ENCODE measurements at places on chromosomes 7 and 10.

DNA sequence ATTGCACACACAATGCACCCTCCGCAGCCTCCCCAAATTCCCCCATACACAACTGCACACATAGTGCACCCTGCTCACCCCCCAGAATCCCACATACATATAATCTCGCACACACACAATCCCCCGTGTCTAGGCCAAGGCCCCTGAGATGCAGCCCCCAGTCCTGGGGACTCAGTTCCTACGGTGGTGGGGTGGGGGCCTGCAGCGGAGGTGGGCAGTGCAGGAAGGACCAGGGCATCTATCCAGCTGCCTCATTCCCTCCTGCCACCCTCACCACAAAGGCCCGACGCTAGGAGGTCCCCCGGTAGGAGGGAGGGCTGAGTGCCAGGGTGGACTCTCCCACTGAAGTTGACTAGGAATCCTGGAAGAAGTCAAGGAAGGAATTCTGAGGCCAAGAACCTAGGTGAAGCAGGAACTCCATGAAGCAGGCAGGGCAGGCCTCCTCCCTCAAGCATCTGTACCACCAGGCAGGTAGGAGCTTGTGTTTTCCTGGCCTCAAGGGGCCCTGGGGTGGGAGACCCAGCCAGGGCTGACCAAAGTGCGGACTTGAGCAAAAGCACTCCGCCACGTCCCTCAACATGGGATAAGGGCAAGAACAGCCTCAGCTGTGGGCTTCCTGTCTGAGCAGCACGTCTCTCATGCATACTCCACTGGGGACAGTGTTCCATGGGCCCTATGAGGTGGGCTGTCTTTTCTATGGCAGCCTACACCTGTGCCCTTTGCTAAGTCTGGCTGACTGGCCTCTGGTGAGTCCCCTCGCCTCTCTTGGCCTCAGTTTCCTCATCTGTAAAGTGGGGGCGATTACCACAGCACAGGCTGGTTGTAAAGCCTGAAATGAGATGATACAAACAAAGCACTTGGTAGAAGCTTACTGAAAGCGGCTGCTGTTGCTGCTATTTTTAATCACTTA lies 145.7 kb downstream of the MAPK8 start:
- no peak for DNase-seq

DNA sequence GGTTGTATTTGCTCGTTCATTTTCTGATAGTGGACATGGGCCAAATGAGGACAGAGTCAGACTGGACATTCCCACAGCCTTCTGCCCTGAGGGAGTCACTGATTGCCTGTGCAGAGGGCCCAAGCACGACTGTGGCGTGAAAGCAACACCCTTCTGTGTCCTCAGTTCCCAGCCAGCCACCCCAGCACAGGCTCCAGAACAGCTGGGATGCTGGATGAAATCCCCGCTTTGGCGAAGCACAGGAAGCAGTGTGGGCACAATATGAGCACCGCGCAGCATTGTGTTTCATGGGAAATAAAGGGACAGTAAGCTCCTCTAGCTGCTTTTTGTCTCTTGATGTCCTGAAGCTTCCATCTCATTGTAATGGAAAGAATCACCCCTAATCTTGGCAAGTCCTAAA lies 20.5 kb downstream of the TRIL start:
- no peak for DNase-seq

DNA sequence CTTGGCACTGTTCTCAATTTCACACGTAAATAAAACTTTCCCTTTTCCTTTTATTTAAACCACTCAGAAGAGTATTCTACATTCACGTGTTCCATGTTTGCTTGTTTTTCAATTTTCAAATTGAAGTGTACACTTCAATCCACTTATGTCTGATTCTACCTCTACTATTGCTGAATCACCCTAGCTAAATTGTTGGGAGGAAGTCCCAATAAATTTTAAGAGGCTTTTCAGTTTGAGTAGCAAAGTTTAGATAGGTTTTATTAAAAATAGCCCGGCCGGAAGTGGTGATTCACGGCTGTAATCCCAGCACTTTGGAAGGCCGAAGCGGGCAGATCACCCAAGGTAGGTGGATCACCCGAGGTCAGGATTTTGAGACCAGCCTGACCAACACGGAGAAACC lies 1414.7 kb upstream of the CELF2 start:
- DNase-seq: no peak

DNA sequence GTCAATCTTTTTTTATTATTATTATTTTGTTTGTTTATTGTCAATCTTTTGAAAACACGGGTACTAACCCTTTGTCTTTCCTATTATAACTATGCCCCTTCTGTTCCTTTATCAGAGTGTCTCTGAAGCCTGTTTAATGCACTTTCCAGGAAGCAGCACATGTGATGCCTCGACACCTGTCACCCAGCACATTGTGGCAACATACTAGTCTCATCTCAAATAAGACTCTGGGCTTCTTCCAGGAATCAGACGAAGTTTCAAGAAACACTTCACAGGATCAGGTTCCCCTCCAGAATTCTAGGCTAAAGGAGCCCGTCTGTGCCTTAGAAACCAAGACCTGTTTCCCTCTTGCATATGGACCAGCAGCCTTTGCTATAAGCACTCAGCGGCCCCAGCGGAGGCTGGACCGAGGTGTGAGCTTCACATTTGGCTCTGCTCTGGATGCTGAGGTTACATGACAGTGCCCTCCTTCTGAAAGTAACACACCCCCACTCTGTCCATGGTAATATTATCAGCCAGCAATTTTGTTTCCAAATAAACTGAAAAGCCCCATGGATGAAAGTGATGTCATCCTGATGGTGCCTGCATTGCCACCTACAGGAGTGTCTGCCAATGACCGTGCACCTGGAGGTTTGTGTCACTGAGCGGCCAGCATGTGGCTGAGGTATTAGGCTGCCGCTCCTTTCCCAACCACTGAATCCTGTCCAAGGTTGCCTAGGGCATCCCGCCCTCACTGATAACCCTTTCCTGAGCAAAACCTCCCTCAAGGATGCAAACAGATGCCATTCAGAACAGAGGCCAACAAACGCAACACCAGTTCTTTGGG lies 38.1 kb downstream of the MKI67 start:
- peak; percentile 8 for DNase-seq

DNA sequence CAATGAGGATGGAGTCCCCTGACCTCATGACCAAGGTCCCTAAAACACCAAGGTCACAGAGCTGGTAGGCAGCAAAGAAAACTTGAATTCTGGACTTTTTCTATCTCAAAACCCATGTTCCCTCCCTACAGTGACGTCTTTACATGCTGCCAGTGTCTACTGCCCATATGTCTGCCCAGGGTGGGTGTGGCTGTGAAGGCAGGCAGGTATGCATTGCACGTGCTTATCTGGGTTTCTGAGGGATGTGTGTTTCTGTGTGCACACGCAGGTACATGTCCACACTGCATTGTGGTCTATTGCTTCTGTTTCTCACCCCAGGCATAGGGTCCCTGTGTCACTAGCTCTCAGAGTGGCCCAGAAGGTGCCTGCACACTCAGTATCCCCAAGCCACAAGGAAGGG lies 13.5 kb downstream of the ATP6V1F start:
- no peak for DNase-seq

DNA sequence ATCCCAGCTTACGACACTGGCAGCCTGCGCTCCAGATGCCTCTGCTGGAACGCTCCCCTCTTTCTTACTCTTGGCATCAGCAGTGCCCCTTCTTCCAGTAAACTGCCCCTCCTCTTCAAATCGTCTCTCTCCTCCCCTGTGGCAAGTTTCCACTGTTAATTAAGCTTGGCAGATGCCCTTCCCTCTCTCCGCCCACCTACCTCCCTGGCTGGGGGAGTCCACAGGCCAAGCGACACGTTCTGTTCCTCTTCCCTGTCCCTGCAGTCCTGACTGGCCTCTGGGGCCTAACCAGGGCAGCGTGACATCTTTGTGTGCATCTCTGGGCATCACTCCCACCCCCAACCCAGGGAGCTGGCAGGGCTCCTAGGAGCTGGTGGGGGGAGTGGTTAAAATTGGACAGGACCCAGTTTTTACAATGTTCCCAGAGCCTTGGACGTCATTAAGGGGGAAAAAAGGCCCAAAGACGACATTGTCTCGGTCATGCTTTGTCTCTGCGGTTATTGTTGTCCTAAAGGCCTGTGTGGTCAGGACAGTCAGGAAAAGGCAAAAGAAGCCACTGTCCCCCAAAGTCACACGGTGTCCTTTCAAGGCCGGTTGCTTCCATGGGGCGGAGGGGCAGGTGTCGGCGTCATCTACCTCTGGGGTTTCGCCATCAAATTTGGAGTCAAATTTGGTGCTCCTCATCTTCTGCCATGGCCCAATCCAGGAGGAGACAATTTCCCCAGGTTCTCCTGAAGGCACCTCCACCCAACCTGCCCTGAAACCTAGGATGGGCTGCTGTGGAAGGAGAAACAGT lies 54.2 kb downstream of the DLG5 start:
- DNase-seq: no peak

DNA sequence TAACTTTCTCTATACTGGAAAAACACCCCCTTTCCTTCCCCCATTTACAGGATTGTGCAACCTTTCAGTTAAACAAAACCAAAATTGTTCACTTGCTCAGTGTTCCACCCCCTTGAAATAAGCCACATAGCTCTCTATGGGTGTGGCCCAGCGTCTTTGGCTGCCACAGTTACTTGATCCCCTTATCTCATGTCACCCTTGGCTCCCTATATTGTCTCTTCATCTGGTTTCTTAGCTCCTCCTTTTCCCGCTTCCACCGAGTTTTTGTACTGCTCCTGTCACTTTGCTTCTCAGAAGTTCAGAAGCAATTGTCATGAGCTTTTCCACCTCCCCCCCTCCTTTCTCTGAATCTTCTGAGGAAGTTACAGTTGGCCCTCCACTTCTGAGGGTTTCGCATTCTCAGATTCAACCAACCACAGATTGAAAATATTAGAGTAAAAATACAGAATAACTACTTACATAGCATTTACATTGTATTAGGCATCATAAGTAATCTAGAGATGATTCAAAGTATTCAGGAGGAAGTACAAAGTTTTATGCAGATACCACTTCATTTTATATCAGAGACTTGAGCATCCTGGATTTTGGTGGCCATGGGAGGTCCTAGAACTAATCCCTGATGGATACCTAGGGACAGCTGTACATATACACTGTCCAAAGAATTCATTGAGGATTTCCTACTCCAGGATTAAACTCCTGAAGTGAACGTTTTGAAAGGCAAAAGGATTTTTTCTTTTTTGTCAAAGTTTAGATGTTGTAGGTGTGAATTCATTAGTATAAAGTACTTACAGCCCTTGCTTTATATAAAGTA lies 60.4 kb downstream of the ADD3 start:
- no peak for DNase-seq

GRCh38 chr10:17006631-17007417 lies 122.8 kb downstream of the CUBN start:
- no peak for DNase-seq

GRCh38 chr7:3146571-3147226 lies 103.0 kb upstream of the CARD11 start:
- no peak for DNase-seq

Data from SHP77 (cell line).